ENCODE measurements at places on chromosomes 12 and 14.
A peak's percentile ranks its signal among the peaks of the same experiment; 100 is the strongest.

GRCh38 chr12:116040402-116040801, 237.1 kb downstream of the MED13L start:
- DNase-seq = no peak

- DNase-seq = no peak
Observed at GRCh38 chr14:90757452-90757851, 58.8 kb downstream of the TTC7B start.

DNA sequence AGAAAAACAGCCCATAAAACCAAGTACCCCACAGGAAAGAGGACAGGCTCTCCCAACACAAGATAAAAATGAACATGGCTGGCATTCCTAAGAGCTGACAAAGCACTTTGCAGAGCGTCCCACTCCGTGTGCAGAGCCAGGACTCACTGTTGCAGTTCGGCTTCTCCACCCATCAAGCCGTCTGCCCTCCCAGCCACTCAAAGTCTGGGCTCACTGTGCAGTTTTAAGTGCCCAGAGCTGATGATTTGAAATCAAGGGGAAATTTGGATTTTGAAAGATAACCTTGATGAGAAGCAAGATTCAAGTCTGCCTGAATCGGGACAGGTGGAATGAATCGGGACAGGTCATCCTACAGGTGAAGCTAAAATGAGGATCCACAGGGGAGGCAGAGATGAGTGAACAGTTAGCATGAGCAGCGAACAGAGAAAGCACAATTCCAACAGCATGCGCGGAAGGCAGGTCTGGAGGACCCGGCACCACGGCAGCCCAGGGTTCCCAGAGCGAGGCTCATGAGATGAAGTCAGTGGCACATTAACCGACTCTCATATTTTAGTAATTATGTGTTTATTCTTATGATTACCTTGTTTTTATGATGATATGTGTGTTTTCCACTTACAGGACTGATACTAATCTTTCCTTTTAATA, 39.8 kb upstream of the GPR68 start:
- DNase-seq = no peak

DNA sequence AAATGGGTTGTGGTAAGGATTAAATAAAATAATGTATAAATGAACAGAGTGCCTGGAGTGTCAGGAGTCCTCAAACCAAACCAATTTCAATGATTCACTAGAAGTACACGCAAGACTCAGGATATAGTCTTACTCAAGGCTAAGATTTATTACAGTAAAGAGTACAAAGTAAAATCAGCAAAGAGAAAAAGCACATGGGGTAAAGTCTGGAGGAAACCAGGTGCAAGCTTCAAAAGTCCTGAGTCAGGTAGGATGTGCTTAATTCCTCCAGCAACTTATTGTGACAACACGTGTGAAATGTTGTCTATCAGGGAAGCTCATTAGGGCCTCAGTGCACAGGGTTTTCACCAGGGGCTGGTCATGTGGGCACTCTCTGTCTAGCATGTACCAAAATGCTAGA, 105.8 kb upstream of the NAP1L1 start:
- DNase-seq = no peak

- DNase-seq = no peak
Observed at GRCh38 chr12:52683575-52684300, 3.5 kb upstream of the KRT1 start.

GRCh38 chr12:124780752-124781685, 82.6 kb downstream of the SCARB1 start:
- no peak for DNase-seq

DNA sequence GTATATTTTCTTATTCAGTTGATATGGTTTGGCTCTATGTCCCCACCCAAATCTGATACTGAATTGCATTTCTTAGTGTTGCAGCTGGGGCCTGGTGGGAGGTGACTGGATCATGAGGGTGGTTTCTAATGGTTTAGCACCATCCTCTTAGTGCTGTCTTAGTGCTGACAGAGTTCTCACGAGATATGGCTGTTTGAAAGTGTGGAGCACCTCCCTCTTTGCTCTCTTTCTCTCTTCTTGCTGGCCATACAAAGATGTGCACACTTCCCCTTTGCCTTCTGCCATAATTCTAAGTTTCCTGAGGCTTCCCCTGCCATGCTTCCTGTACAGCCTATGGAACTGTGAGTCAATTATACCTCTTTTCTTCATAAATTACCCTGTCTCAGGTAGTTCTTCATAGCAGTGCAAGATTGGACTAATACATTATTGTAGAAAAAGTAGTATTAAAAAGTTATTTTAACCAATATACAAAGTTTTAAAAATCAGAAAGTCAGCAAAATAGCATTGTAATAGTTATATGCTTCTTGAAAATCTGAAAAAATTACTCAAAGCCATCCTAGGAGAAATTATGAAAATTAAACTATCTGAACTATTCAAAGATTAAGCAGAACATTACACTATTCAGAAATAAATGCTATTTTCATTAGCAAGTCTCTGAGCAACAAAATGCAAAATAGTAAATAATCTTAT, 84.1 kb downstream of the PPP1R12A start:
- DNase-seq = no peak

GRCh38 chr14:24321212-24321975, 10.1 kb downstream of the LTB4R start:
- no peak for DNase-seq

GRCh38 chr12:71354871-71355270, 84.7 kb upstream of the LGR5 start:
- no peak for DNase-seq

DNA sequence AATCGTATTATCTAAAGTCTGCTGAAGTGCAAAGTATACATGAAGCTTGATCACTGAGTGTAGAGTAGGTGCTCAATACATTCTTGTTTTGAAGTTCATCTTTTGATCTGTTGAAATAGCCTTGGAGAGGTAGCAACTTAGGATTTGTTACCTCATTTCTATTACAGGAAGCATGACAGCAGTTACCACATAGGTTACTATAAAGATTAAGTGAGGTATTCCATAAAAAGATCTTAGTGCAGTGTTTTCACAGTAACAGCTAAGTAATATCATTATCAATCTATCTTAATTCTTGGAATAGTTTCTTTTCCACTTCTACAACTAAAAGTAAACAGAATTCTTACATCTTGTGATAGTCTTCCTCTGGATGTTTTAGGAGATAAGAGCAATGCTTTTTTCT, 50.9 kb downstream of the BTBD7 start:
- no peak for DNase-seq

GRCh38 chr12:46670636-46671035, 155.2 kb downstream of the SLC38A4 start:
- DNase-seq = no peak

DNA sequence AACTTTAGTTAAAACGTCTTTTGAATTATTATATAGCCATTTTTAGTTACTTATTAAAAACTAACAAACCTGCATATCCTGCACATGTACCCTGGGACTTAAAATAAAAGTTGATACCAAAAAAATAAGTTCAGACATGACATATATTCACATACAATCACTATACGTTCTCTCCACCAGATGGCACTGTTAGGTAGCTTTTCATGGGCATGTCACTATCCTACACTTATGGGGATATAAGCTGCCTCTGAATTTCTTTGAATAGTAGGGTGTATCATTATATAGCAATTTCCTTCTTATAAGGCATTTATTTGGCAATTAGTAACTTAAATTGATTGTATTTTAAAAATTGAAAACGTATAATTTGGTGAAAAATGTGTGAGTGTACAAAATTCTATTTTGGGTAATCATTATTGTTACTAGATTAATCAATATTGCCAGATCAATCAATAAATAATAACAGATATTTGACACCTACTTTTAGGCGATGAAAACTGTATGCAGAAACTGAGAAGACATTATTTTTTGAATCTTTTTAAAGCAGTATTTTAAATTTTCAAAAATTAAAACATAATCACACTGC, 31.8 kb upstream of the OR10A7 start:
- peak; percentile 80 for DNase-seq

DNA sequence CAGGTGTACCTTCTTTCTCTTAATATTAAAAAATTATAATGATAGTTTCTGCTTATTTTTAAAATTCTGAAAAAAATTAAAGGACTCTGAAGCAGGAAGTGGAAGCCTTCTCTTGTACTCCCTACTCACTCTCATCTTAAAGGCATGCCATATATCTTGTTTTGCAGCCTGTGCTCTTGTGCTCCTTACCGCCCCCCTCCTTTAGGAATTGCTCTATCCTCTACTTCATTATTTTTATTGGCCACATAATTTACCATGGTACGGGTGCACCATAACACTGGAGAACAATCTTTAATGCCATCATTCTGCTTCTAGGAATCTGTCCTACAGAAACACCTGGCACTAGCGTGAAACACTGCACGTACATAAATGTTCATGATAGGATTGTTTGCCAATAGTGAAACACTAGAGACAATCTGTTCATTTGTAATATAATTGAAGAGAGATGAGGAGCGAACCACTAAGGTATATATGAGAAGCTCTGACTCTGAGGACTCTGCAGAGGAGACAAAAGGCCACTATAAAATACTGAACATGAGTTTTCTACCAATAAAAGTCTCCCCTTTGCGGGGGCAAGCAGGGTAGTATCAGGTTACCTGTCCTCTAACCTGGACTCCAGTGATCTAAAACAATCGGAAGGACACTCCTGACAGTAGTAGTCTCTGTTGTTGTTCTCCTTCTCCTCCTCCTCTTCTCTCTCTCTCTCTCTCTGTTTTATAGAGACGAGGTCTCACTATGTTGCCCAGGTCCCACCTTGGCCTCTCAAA, 6.3 kb upstream of the NYNRIN start:
- no peak for DNase-seq

GRCh38 chr14:67837011-67837624, 17.5 kb downstream of the RAD51B start:
- DNase-seq = peak; percentile 60

DNA sequence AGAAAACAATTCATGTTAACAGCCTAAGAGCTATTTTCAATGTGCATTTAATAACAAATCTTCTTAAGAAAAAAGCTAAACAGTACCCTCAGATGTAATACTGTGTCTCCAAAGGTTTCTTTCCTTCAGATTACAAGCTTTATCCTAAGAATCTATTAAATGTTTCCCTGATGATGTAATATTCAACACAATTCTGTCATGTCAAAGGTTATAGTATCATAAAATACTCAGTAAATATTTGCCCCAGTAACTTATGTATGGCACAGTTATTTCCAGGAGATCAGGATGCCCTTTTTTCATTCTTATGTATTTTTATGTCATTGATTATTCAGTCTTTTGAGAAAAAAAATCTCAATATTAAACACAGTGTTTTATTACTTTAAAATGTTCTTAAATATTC, 128.4 kb downstream of the KIF21A start:
- no peak for DNase-seq

GRCh38 chr14:94390372-94391086, 2.1 kb upstream of the SERPINA1 start:
- DNase-seq = peak; percentile 52

DNA sequence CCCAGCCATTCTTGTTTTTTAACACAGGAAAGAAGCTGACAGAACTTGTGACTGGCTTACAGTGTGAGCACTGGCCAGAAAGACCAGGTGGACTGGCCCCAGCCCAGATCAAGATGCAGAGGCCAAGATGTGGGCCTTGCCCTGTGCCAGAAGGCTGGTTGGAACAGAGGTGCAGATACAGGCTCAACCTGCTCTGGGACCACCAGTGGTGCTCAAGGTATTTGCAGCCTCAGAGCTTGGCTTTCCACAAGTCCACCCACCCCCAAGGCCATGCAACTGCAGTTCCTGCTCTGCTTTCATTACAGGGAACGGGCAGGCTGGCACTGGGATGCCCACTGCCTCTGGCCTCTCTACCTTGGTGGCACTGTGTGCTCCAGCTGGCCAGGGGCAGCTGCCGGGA, 23.3 kb downstream of the ZFC3H1 start:
- no peak for DNase-seq

DNA sequence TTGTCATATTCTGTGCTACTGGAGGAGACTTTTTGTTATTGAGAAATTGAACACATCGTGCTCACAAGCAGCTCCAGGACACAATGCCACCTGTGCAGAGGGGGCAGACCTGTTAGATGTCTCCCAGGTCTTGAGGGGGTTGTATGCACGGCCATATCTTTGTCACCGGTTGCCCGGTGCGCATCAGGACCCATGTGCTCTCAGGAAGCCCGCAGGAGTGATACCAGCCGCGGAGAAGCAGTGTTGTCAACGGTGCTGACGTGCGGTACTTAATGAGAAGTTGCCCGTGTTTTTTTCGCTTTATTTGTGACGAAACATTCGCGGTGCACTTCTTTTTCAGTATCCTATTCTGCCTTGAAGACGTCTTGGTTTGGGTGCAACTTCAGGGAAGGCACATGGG, 128.2 kb upstream of the RTL1 start:
- no peak for DNase-seq

DNA sequence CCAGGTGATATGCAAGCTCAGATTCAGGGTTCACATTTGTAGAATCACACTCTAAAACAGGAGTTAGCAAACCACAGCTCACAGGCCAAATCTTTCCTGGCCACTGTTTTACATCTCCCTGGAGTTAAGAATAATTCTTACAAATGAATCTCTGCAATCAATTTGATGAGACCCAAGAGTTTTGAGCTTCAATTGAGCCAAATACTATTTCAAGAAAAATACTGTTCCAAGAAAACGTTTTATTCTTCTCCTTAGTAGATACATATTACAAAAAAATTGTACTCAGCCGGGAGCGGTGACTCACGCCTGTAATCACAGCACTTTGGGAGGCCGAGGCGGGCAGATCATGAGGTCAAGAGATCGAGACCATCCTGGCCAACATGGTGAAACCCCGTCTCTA, 2.5 kb downstream of the PTGDR start:
- DNase-seq = no peak

DNA sequence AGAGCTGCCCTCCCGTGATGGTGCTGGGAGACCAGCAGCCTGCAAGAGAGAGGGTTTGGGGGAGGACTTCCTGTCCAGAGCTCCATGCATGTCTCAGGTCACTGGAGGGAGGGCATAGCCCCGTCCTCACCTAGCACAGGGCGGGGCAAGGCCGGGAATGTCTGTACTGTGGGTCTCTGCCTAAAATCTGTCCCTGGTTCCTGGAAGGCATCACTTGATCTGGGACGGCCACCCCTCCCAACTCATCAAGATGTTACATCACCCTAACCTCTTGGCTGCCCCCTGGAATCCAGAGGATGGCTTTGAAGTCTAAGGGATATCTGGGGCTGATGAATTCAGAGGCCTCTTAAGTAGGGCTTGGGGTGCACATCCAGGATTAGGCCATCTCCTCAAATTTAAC, 37.0 kb upstream of the MEG3 start:
- DNase-seq = no peak

- no peak for DNase-seq
Observed at GRCh38 chr14:74942608-74943007, 12.8 kb downstream of the PGF start.

DNA sequence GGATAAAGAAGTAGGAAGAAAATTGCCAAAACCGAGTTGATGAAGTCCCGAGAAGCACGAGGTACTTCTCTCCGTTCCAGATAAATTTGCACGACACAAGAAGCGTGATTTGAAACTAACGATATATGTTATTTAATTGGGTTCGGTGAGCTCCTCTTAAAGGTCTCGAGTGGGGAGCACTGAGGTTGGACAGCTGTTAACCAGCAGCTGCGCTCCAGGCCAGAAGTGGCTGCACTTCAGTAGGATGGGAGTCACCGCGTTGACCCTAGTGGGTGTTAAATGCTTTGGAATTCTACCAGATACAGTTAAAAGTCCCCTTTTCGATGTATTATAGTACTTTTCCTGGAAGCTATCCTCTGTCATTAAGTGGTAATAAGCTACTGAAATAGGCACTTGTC, 953 bp upstream of the DCAF5 start:
- no peak for DNase-seq

All from AML-193 (cell line).